Neuronal stem cell (in vitro differentiated cells): ENCODE measurements at places on chromosomes 16 and 17.

- DNase-seq = no peak
- peaks cover 3% of the 10 kb centered on the region for H3K4me1 ChIP-seq
- H3K27ac ChIP-seq = no peak overlapping the region
Measured at GRCh38 chr16:28064150-28064549, 636 bp upstream of the GSG1L start.

DNA sequence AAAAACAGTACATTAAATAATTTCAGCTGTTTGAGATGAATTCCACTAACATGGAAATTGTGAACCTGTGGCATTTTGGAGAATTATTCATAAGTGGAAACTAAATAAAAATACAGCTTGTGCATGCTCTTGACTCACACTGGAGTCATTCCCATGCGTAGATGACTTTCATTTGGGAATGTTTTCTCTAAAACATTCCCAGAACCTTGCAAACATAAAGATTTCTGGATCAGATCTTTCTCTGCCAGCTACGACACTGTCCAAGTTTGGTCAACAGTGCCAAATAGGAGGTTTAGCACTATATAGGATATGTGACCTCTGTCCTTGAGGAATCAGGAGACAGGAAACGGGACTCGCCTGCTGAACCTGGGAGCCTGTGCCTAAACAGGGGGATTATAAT is 400.9 kb downstream of the SLC39A11 start:
- no peak for DNase-seq
- H3K4me1 ChIP-seq = no peaks in the 10 kb centered on the region
- no peaks in the 10 kb centered on the region for H3K36me3 ChIP-seq
- no peaks in the 10 kb centered on the region for H3K27me3 ChIP-seq

DNA sequence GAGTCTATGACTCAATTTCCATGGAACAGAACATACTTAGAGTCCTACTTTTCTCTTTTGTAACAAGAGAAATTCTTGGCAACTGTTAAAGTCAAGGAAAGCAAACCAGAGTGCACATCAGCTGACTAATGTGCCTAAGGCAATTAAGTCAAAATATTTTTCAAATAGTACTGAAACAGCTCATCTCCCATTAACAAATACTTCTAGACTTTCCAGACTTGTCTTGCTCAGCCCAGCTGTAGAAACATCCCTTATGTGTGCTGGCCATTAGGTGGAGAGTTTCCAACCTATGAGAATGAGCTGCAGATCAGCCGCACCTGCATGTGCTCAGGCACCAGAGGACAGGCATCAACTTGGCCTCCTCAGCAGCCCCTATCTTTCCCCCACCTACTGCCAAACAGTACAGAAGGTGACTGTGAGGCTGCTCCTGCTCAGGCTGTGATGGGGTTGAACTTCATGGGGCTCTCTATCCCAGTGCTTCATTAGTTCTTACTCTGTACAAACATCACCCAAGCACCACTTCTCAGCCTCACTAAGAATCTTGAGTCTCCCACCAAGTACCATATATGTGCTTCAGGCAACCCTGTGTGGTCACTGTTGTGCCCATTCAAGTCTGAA is 32.2 kb downstream of the TEX2 start:
- DNase-seq = no peak
- no peaks in the 10 kb centered on the region for H3K4me1 ChIP-seq
- H3K27me3 ChIP-seq = no peaks in the 10 kb centered on the region
- H3K36me3 ChIP-seq = no peaks in the 10 kb centered on the region
- H3K4me3 ChIP-seq = no peak overlapping the region
- no peak overlapping the region for H3K27ac ChIP-seq

DNA sequence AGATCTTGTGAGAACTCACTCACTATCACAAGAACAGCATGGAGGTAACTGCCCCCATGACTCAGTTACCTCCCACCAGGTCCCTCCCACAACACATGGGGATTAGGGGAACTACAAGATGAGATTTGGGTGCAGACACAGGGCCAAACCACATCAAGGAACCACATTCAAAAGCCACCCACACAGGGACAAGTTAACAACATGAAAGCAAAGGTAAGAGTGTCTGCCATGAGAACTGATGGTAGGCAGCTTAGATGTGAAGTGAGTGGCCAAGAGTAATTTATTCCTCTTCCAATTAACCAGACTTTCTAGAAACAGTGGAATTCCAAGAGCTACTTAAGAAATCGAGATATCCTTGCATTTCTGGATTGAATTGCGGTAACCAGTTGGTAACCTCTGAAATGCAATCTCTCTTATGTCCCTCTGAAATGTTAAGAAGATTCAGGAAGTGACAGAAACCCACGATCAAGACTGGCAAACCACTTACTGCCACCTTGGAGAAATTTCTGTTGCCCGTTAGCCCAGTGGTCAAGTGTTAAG is 167.4 kb upstream of the CACNG5 start:
- no peak overlapping the region for H3K4me3 ChIP-seq
- H3K36me3 ChIP-seq = no peaks in the 10 kb centered on the region
- no peak for DNase-seq

- DNase-seq = no peak
- no peak overlapping the region for H3K4me3 ChIP-seq
- H3K27me3 ChIP-seq = no peaks in the 10 kb centered on the region
- peaks cover 37% of the 10 kb centered on the region for H3K36me3 ChIP-seq
- H3K4me1 ChIP-seq = no peaks in the 10 kb centered on the region
Measured at GRCh38 chr16:3695610-3696369, 21.5 kb downstream of the TRAP1 start.

GRCh38 chr17:34651402-34651811 is 72.0 kb downstream of the TMEM132E start:
- DNase-seq = no peak
- no peaks in the 10 kb centered on the region for H3K36me3 ChIP-seq
- peaks cover 7% of the 10 kb centered on the region for H3K4me1 ChIP-seq
- no peaks in the 10 kb centered on the region for H3K27me3 ChIP-seq
- H3K4me3 ChIP-seq = peak overlapping the region; percentile 27

DNA sequence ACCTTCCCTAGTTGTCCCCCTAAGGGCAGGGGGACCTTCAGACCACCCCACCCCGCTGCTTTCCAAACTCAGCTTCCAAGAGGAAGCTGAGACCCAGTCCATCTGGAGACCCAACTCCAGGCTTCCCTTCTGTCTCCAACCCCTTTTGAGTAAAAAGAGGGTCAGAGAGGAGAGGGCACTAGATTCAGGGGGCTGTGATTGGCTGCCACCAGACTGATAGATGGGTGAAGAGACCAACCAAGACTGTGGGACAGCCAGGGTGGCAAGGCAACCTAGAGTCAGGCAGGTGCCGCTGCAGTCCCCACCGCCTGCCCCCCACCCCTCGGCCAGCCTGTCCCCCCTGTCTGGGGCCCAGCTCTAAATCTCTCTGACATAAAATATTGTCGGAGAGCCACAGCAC is 92.5 kb downstream of the SDK2 start:
- peaks cover 7% of the 10 kb centered on the region for H3K4me1 ChIP-seq
- DNase-seq = no peak
- no peaks in the 10 kb centered on the region for H3K27me3 ChIP-seq
- H3K27ac ChIP-seq = no peak overlapping the region

DNA sequence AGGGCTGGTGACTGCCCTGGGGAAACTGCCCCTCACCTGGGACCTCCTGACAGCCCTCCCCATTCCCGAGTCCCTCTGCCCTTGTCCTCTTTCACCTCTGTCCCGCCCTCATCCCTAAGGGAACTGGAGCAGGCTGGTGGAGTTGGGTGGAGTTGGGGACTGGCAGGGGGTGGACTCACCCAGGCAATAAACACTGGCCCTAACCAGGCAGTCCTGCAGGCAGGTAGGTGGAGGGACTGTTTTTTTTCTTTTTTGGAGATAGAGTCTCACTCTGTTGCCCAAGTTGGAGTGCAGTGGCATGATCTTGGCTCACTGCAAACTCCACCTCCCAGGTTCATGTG is 11.7 kb downstream of the GCGR start:
- no peak overlapping the region for H3K27ac ChIP-seq
- peaks cover 3% of the 10 kb centered on the region for H3K4me1 ChIP-seq
- DNase-seq = no peak
- peaks cover 11% of the 10 kb centered on the region for H3K27me3 ChIP-seq

DNA sequence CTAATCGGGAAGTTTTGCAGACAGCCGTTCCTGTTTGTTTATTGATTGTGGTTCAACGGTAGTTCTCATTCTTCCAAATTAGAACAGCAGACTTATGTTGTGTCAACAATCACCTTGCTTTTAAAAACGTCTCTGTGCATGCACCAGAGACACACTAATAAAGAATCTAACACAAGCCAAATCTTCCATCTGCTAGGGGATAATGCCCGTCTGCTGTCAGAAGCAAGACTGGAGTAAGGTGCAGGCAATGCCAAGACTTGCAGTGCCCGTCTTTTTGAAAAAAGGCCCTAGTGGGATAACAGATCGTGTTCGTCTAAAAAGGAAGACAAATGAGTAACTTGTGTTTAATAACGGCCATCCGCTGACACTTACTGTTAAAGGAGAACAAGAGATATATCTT is 158.4 kb downstream of the KCNJ2 start:
- no peaks in the 10 kb centered on the region for H3K4me1 ChIP-seq
- no peak overlapping the region for H3K4me3 ChIP-seq
- H3K36me3 ChIP-seq = no peaks in the 10 kb centered on the region
- H3K27me3 ChIP-seq = no peaks in the 10 kb centered on the region

DNA sequence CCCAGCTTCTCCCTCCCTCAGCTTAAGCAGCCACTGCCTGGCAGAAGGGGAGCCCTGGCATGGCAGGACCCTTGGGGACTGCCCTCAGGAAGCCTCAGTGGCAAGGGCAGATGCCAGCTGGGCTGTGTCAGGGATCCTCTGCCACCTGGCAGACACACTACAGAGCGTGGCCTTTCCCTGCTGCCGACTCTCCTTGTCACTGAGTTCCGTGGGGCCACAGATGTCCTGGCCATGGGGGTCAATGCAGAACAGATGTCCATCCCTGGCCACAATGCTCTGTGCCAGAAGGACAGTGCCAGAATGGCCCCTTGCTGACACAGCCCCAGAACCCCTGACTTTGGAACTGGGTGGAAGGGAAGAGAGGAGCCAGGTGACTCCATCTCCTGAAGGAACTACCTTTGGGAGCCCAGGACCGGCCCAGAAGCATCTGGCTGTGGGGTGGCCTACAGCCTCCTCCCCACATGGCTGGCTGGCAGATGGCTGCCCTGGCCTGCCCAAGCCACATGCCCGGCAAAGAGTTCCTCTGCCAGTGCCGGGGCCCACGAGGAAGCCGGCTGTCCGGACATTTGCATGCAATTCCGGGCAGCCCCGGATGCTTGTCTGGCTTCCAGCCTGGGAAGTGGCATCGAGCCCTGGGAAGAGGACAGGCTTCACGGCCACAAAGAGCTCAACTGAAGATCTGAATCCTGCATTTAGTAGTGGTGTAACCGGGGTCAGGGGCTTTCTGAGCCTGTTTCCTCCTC is 24.1 kb downstream of the NPTX1 start:
- H3K27ac ChIP-seq = no peak overlapping the region
- H3K36me3 ChIP-seq = no peaks in the 10 kb centered on the region
- no peaks in the 10 kb centered on the region for H3K27me3 ChIP-seq
- no peak overlapping the region for H3K4me3 ChIP-seq
- DNase-seq = no peak

GRCh38 chr17:60165971-60166370 is 16.2 kb downstream of the CA4 start:
- peaks cover 33% of the 10 kb centered on the region for H3K4me1 ChIP-seq
- no peak overlapping the region for H3K4me3 ChIP-seq
- no peaks in the 10 kb centered on the region for H3K27me3 ChIP-seq
- no peak for DNase-seq
- no peak overlapping the region for H3K27ac ChIP-seq
- no peaks in the 10 kb centered on the region for H3K36me3 ChIP-seq

GRCh38 chr16:66933776-66934137 is 445 bp downstream of the CIAO2B start:
- H3K4me3 ChIP-seq = peak overlapping the region; percentile 90
- peaks cover 9% of the 10 kb centered on the region for H3K4me1 ChIP-seq
- H3K27ac ChIP-seq = no peak overlapping the region
- no peak for DNase-seq
- H3K36me3 ChIP-seq = peaks cover 4% of the 10 kb centered on the region

GRCh38 chr16:85078226-85078625 is 34.0 kb downstream of the CIBAR2 start:
- DNase-seq = no peak
- H3K36me3 ChIP-seq = no peaks in the 10 kb centered on the region
- H3K27me3 ChIP-seq = no peaks in the 10 kb centered on the region
- no peak overlapping the region for H3K27ac ChIP-seq

- no peaks in the 10 kb centered on the region for H3K27me3 ChIP-seq
- no peaks in the 10 kb centered on the region for H3K4me1 ChIP-seq
- DNase-seq = peak; percentile 48
- H3K36me3 ChIP-seq = no peaks in the 10 kb centered on the region
Measured at GRCh38 chr17:63881935-63882601, at the start of gene GH2. Gene GH2 (minus strand): TSS chr17:63881944. CDS start chr17:63881801, 143 bp downstream.

- no peak overlapping the region for H3K27ac ChIP-seq
- peaks cover 3% of the 10 kb centered on the region for H3K4me1 ChIP-seq
- H3K4me3 ChIP-seq = no peak overlapping the region
- no peaks in the 10 kb centered on the region for H3K36me3 ChIP-seq
- no peaks in the 10 kb centered on the region for H3K27me3 ChIP-seq
Measured at GRCh38 chr17:17511293-17511741, 15.1 kb upstream of the RASD1 start.

DNA sequence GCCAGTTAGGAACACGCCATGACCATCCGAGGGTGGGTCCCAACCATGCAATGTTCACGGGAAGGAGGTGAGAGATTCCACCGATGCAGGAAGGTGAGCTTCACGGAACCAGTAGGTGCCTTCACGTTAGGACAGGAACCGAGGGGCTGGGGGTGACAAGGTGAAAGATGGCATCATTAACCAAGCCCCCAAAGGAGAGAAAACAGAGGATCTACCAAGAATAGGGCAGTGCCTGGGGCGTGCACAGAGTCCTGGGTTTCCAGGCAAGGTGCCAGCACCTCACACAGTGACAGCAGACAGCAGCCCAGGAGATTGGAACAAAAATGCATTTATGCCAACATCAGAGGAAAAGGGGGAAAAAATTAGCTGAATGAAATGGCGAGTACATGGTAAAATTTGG is 137.9 kb downstream of the GSG1L start:
- H3K27ac ChIP-seq = no peak overlapping the region
- H3K27me3 ChIP-seq = peaks cover 11% of the 10 kb centered on the region
- no peaks in the 10 kb centered on the region for H3K36me3 ChIP-seq
- no peak overlapping the region for H3K4me3 ChIP-seq
- no peak for DNase-seq

DNA sequence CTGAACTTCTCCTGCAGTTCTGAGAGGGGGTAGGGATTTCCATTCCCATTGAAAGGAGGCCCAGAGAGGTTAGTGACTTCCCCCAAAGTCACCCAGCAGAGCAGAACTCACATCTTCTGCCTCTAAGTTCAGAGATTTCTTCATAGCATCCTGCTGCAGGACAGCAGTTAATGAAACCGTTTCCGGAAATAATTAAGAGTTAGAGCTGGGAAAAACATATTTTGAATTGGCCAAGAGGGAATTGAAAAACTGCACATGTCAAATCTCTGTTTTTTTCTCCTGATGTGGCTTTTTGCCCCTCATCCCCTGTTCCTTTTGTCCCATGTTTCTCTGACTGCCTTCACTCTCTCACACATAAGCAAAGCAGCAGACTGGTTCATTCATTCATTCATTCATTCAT is 26.6 kb downstream of the ITPRIPL2 start:
- H3K27me3 ChIP-seq = peaks cover 12% of the 10 kb centered on the region
- no peak overlapping the region for H3K4me3 ChIP-seq
- H3K27ac ChIP-seq = no peak overlapping the region
- no peak for DNase-seq
- peaks cover 4% of the 10 kb centered on the region for H3K4me1 ChIP-seq
- H3K36me3 ChIP-seq = no peaks in the 10 kb centered on the region

GRCh38 chr16:74501484-74502478 is 80.5 kb upstream of the CLEC18B start:
- no peaks in the 10 kb centered on the region for H3K27me3 ChIP-seq
- no peak for DNase-seq
- no peak overlapping the region for H3K4me3 ChIP-seq
- H3K27ac ChIP-seq = no peak overlapping the region
- peaks cover 2% of the 10 kb centered on the region for H3K36me3 ChIP-seq
- H3K4me1 ChIP-seq = peaks cover 5% of the 10 kb centered on the region
